ENCODE measurements at places on chromosomes 6 and 20.

GRCh38 chr6:167731731-167732422 lies 94.8 kb upstream of the AFDN start:
- no peak for DNase-seq

DNA sequence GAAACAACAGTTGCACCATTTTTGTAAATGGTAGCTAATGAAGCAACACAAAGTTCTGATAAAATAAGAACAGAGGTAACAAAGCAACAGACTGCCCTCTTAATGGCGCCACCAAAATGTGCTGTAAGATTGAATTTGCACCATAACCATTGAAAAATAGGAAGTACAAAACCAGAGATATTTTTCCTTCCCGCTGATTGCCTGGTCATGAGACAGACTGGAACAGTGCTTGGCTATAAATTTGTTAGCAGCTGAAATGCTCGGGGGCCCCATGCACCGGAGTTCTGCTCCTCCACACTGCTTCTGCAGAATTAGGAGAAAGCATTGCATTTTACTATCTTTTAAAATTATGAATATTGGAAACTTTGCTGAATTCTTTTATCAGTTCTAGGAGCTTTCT lies 164.4 kb upstream of the QKI start:
- no peak for DNase-seq

DNA sequence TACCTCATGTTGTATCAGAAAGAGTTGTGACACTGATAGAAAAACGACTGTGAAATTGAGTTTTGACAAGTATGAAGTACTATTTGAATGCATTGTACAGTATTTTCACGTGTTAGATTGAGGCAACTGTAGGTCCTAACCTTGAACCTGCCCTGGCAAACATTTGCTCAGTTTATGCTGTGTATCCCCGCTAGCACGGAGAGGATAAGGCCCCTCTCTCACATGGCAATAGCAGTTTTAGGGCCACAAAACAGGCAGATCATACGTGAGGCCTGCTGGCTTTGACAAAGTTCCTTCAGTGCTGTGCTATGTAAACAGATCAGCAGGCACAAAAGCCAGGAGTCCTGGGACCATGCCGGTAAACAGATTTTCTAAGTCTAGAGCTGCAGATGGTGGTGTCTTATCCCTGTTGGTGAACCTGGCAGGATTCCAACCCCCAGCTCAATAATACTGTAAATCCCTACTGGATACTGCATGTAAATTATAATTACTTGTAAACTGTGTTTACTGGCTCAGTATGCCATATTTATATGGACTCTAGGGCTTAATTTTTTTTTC lies 23.8 kb upstream of the FAM217A start:
- DNase-seq, result no peak

GRCh38 chr6:71385111-71385822 lies 96.7 kb downstream of the OGFRL1 start:
- DNase-seq, result no peak

DNA sequence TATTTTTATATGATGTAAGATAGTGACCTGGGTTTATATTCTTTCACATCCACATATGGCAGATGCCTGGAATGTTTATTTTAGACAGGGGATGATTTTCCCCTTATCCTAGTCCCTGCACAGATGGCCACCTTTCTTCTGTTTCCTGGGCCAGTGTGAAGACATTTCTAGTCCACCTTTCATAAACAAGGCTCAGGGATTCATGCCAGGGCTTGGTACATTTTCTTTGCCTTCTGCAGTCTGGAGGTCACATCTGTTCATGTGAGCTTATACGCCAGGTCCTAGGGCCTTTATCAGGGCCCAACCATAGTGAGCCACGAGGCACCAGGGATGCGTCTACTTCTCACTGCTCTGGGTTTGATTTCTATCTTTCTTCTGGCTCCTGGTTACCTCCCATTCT lies 38.0 kb upstream of the ERVFRD-1 start:
- no peak for DNase-seq

DNA sequence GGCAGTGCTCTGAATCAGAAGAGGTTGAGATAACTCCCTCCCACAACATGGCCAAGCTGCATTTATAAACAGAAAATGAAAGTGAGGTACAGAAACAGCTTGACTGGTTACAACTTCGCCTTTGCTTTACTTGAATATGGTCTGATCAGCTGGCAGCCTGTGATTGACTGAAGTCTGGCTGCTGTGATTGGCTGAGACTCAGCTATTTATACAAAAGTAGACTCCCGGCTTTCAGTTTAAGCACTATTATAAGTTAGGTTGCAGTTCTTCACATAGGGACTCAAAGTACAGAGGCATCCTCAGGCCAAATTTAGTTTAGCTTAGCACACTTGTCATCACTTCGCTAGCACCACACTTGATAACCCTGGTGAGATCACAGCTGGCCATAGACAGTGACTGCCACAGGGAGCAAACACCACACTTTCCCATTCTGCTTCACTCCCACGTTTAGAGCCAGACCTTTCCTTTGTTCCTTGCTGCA lies 362.6 kb downstream of the EPM2A start:
- DNase-seq, result no peak

DNA sequence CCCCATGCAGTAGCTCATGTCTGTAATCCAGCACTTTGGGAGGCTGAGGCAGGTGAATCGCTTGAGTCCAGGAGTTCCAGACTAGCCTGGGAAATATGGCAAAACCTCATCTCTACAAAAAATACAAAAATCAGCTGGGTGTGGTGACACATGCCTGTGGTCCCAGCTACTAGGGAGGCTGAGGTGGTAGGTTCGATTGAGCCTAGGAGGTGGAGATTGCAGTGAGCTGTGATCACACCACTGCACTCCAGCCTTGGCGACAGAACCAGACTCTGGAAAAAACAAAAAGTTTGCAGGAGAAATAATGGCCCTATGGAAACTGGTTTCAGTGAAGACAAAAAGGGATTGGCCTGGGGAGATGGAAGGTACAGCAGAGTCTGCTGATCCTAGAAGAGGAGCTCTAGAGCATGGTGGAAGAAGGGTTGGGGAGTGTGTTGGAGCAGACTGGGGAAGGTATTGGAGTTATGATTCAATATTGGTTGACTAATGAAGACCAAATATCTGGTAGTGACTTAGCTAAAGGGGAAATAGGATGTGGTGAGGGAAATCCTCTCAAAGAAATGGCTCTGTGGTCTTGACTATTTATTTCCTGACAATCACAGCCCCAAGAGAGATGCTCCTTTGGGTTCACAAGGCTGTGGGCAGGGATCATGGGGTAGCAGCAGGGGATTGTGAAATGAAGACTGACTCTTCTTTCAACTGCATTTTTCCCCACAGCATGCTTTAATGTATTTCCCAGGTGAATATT lies 281.9 kb downstream of the UTRN start:
- DNase-seq, result no peak
